ENCODE measurements at places on chromosomes 5 and 9.

DNA sequence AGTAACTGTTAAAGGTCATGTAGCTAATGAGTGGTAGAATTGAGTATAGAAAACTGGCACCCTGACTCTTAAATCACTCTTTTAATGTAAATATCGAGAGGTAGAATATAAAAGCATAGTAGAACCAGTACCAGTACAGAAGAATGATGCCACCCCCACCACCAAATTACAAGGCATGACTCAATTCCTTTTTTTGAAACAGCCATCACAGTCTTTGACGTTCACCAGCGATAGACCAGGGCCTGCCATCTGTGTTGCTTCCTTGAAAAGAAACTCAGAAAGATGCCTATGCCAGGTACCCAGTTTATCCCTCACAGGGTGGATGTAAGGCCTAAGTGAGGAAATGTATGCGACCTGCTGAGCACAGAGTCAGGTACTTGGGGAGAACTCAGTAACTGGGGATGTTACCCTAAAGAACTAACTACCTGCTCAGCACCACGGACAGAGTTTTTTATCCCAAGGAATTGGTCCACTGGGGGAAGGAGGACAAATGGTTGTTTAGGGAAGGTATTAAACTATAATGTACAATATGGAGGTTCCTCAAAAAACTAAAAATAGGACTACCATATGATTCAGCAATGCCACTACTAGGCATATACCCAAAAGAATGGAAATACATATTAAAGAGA is 116.5 kb downstream of the BRINP1 start:
- no peak for DNase-seq

DNA sequence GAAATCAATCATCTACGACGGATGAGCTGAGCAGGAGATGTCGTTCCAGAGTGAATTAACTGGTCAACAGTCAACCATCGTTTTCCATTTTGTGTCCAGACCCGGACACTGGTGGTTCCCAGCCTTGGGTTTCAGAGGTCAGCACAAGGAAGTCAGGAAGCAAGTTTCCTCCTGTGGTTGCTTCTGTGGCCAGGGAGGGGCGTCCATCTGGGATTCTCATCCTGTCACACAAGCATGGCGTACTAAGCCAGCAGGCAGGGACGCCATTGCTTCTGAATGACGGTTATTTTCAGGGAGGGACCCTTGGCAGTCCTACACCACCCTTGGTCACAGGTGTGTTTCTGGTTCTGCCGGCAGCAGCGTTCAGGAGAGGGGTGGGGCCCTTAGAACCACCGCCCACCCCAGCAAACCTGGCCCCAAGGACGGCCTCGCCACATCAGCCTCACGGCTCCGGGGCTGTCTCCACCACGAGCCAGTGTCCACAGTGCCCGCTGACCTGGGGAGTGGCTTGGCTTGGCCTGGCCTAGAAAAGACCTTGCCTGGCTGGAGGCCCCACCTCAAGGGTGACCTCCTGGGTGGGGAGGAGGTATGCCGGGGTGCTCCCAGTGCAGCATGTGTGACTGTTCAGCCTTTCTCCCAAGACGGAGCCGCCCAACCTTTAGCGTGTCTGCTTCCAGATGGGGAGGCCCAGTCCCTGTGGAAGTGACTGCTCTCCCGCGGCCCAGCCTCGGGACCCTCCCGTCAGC is 25.2 kb downstream of the NDUFS6 start:
- no peak for DNase-seq

GRCh38 chr9:89731262-89732182 is 126.7 kb downstream of the GADD45G start:
- DNase-seq = no peak

DNA sequence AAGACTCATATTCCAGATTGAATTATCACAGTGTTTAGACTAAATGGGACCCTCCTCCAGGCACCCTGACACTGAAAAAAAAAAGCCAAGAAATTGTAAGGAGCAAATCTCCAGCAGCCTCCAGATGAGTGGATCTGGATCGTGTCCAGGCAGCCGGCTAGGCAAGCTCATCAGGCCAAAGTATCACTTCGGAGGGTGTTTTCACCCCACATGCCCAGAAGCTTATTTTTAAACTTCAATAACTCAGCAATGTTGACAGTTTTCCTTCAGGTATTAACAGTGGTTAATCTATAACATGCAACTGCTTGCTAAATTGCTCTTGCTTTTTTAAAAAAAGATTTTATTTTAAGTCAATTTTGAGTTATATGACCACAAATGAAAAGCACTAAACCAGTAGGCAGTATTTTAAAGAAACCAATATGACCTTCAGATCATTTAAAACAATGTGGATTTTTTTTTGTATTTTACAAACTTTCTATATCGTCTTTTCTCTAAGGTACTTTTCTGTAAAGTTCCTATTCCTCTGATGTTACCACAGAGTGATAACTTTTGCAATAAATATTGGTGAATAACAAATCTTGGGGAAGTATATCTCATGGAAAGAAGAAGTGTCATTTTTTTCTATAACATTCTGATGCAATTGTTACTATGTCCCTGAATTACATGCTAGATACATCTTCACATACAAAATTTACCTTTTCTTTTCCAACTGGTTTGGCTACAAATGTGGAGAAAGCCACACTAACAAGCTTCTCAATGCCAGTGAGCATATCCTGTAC is 30.7 kb downstream of the ACOT12 start:
- DNase-seq = no peak

GRCh38 chr5:33441241-33442177 is 744 bp downstream of the TARS1 start:
- peak; percentile 83 for DNase-seq

DNA sequence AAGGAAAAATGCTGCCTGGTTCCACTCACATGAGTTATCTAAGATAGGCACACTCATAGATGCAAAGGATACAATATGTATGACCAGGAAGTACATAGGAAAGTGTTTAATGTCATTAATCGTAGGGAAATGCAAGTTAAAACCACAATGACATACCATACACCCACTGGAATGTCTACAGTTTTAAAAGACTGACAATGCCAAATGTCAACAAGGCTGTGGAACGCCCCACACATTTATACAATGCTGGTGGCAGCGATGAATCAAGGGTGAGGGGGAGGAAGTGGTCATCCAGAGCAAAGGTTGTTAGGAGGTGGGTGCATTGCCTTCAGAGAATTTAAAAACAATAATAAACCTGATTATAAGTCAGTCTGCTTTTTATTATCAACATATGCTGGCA is 437.8 kb downstream of the ARHGEF28 start:
- no peak for DNase-seq

- DNase-seq = no peak
These were observed 113.3 kb upstream of the ZNF608 start for GRCh38 chr5:124859556-124860290.

DNA sequence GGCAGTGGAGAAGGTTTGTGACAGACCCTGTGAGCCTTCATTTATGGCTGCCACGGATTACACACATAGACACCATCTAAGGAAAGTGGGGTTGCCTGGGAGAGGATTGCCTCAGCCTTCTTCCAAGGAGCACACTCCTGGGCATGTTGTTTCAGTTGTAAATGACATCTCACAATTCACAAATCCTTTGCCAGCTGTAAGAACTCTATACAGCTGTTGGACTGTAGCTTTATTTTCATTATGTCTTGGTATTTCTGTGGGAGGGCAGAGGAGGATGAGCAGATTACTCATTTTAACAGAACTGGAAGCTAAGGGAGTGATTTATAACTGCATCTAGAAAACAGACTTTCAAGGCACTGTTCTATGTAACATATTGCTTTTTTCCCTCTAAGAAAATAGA is 25.6 kb downstream of the MELK start:
- DNase-seq = no peak

GRCh38 chr5:172919525-172920446 is 39.4 kb upstream of the RPL26L1 start:
- DNase-seq = no peak

DNA sequence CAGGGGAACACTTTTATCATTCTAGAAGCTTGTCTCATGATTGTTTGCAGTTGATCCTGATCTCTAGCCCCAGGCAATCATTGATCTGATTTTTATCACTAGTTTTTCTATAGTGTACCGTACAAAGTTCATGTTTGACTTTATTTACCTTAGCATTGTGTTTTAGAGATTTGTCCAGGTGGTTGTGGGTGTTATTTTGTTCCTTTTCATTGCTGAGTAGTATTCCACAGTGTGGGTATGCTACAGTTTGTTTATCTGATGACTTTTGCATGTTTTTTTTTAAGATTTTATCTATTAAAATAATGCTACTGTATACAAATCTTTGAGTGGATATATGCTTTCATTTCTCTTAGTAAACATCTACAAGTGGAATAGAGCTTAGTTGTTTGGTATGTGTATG is 26.2 kb downstream of the ZNF131 start:
- DNase-seq = no peak

DNA sequence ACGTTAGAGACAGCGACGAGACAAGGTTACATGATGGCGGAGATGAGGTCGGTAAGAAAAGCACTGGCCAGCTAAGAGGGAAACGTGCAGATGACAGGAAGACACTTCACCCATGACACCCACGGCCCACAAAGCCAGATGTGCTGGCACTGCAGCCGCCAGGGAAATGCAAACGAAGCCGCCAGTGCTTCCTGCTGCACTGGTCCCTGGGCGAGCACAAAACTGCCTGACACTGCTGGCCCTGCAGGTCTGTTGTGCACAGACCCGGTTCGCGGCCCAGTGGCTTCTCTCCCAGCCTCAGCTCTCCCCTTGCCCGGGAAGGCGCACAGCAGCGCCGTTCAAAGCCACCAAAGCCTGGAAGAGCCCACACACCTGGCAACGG is 20.3 kb downstream of the QSOX2 start:
- no peak for DNase-seq

DNA sequence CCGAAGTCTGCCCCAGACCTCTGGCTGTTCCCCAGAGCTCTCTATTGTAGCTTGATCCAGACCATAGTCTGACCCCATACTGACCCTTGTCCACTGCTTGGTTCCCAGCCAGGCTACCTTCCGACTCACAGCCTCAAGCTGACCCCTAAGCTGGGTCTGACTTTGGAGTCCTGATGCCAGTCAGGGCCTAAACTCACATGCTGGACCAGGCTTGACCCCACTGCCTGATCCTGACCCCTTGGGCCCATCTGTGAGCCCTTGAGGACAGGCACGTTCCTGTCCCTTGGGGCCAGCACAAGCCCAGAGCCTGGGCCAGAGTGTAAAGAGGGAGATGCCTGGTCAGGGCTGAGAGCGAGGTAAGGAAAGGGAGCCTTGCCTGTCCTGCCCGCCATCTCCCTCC is 32.7 kb upstream of the ENHO start:
- DNase-seq = no peak

GRCh38 chr5:173675287-173675996 is 59.0 kb upstream of the BOD1 start:
- no peak for DNase-seq

- DNase-seq = no peak
These were observed 209.1 kb downstream of the ASTN2 start for GRCh38 chr9:117205806-117206205.

- DNase-seq = no peak
These were observed 31.4 kb upstream of the MSX2 start for GRCh38 chr5:174692982-174693422.

- DNase-seq = no peak
These were observed 106.4 kb upstream of the GPR151 start for GRCh38 chr5:146622391-146622790.

DNA sequence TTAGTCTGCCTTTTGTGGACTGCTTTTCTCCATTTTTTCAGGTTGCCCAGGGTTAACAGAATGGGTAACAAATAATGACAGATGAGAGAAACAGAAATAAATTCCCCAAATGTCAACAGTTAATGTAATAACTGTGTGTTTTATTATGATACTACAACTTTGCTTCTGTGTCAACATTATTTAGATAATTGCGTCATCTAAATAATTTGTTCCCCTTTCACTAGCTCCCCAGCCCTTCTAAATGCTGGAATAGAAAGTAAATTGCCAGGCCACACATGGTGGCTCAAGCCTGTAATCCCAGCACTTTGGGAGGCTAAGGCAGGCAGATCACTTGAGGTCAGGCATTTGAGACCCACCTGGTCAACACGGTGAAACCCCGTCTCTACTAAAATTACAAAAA is 53.5 kb downstream of the RNF38 start:
- DNase-seq = no peak

- DNase-seq = no peak
These were observed 112.6 kb upstream of the TNPO1 start for GRCh38 chr5:72703876-72704275.

DNA sequence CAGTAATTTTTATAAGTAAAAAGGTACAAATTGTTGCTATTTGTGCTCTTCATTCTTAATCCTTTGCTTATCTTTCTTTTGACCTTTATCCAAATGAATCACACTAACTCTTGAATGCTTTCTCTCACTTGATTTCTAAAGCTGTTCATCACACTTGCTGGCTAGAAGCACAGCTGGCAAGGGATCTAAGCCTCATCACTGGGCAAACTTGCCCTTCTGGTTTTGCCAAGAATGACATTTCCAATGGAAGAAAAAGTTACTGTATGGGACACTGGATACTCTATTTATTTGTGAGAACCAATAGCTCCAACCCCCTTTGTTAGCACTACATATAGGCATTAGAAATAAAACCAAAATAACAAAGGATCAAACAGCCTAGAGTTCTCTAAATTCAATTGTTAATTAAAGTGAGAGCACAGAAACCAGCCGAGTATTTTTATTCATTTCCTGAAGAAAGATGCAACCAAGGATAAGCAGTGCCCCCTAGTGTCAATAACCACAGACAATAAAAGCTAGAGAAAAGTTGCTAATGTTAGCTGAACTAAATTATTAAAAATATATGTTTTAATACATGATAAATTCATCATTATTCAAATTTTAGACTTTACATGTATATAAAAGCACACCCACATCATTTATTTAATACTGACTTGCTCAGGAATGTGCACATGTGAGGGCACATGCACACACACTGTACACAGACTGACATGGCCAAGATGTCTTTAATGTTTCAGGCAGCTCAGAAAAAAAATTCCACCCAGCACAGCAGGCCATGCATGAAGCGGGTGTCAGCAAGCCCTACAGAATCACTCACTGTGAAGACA is 59.8 kb upstream of the POU5F2 start:
- peak; percentile 39 for DNase-seq

GRCh38 chr5:172076761-172077244 is 70.4 kb upstream of the FBXW11 start:
- no peak for DNase-seq

- no peak for DNase-seq
These were observed 330.0 kb downstream of the EBF1 start for GRCh38 chr5:158769696-158770095.

DNA sequence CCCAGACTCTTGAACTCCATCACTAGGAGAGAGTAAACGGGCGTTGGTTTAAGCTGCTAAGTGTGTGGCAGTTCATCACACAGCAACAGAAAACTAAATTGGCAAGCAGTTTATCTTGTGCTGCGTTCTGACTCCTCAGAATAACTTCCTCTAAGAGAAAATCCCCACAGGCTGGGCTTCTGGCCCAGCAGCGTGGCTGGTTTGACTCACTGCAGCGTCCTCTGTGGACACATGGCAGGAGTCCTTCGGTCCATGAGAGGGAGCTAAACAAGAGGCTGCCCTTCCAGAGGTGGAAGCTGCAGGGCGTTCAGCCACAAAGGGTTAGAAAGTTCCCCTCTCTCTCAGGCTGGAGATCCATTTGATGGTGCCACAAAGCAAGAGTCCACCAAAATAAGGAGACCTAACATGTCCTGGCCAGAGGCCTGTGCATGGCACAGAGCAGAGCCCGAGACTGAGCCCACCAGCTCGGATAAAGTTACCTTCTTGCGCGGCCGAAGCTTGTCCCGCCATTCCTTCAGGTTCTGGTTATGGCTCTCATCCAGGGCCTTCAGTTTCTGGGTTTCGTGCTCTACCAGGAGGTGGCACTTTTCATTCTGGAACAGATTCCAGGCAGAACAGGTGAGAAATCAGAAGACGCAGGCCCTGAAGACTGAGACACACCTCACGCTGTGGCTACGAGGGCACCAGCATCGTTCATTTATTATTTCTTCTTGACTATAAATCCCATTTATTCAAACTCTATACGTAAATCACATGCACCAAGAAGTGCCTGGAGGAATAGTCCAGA is 46.2 kb upstream of the FBXW11 start:
- no peak for DNase-seq
